ENCODE measurements at places on chromosomes 2 and 18. TPM values are rescaled to one million over a fixed set of nuclear protein-coding genes. Genes with fewer than 3 reads are reported as not detected.

The SERPINB13 gene
- total RNA-seq: not detected

The SELENOI gene
- total RNA-seq: 36.8 TPM

The RTP5 gene
- total RNA-seq: not detected

The TMEM198 gene
- total RNA-seq: 0.47 TPM

GRCh38 chr18:78939105-78939504 is 40.5 kb upstream of the SALL3 start:
- peak; percentile 23 for DNase-seq

DNA sequence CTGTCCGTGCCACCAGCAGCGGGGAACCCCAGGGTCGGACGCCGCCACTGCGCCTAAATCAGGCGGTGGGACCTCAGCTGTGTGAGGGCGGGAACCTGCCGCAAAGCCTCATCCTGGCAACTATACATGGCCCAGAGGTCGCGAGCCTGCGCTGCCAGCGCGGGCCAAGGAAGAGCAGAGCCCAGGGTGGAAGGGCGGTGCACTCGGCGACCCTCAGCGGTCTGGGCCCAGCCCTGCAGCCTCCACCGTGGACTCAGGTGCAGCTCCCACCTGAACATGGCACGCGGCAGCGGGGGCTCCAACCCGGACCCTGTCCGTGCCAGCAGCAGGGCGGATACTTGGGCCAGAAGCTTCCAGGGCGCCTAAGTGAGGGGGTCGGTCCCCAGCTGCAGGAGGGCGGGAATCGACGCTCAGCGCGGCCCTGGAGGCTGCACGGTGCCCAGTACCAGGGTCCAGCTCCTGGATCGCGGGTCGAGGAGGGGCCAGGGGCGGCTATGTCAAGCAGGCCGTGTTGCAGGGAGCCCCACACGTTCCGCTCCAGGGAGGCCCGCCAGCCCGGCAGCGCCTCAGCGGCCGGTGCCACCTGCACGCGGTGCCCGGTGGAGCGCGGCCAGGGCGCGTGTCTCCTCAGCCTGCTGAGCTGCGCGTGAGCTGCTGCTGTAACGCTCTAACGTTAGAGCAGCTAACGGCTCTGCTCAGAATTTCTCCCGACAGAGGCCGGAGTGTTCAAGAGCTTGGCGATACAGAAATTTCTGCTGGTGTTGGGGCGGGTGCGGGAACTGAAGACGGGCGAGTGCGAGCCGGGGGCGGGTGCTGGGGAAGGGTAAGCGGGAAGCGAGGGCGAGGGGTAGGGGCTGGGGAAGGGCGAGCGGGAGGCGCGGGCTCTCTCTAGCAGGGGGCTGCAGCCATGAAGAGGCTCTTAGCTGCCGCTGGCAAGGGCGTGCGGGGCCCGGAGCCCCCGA is at the start of gene ANKRD30B:
TSS of gene ANKRD30B (plus strand) at position 660 of the 962 bp plus-strand sequence. CDS start at position 908, 248 bp downstream.
- DNase-seq: no peak

DNA sequence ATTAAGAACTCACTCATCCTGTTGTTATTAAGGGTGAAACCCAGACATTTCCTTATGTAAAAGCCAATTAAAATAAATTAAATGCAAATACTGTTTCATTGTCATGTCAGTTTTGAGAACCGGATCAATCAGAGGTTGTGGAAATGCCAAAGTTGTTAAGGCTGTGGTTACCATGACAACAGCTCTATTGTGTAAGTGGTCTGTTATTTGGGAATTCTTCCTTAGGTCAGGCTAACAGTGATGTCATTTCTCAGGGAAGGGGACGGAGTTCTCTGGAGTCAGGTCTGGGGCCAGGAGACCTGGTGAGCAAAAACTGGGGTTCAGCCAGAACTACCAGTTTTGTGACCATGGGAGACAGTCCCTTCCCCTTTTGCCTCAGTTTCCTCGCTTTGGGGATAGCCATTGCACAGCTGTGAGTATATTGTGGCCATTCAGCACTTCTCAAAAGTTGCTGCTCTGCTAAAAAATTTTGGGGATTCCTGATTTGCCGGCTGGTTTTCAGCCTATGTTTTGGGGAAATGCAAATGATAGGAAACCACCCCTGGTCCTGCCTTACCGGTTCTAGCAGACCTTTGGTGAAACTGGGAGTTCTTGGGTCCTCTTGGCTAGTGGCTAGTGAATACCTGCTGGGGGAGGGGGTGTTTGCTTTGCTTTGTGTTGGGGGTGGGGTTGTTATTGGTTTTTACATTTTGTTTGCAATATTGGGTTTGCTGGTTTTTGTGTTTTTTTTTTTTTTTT is 21.6 kb downstream of the HPCAL1 start:
- no peak for DNase-seq

GRCh38 chr2:172284209-172284608 is 143.2 kb upstream of the ITGA6 start:
- DNase-seq: no peak

DNA sequence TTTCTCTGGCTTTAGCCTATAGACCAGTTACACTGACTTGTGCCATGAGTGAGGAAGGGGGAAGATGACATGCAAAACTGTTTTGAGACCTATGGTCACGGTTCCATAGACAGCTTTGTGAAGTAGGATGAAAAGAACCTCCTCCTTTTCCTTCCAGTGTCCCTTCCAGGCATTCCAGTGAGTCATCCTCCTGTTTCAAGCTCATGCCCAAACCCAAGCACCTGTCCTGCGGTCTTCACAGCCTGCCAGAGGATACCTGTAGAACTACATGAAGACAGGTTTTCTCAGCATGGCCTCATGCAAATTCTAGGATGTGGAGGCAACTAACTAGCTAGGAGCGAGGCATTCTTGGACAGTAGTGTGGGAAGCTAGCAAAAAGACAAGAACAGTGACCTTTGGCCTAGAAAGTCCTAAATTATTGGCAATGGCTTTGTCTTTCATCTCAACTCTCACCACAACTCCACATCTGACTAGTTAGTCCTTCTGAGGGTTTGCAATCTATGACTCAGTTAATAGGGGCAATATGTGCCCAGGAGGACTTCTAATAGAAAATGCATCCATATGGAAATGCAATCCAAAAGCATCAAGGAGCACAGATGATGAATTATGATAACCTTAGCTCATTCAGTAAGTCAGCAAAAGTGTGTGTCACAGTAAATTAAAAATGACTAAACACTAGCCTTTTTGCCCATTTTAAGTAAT is 154.7 kb downstream of the RBM43 start:
- DNase-seq: no peak

DNA sequence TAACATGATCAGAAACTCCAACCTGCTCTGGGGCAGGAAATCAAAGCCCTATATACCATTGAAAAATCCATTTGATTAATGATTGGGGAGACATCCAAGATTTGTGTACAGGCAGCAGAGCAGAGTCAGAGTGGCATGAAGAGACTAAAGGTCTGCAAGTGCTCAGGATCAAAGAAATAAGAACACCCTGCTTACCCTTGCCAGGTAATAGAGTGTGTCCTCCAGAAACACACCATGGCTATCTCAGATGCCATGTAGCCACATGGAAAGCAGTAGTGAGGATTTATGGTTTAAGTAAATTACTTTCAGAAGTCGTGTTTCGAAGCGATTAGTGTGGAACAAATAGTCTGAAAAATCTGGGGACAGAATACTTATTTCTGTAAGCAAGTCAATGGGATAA is 592.9 kb downstream of the SUCLG1 start:
- DNase-seq: no peak

DNA sequence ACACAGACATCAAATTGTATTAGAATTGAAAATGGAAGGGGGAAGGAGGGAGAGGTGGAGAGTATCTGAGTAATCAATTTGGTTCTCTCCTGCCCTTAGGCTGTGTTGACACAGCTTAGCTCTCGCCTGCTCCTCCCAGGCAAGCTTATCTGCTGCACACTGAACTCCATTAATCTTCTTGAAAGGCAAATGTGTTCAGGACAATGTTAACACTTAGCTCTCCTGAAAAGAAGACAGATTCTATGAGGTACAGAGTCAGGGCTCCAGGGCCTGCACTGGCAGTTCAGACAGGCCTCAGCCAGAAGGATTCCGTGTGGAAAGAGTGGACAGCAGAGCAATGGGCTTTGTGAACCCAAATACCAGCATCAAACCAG is 430.0 kb upstream of the TNP1 start:
- no peak for DNase-seq

DNA sequence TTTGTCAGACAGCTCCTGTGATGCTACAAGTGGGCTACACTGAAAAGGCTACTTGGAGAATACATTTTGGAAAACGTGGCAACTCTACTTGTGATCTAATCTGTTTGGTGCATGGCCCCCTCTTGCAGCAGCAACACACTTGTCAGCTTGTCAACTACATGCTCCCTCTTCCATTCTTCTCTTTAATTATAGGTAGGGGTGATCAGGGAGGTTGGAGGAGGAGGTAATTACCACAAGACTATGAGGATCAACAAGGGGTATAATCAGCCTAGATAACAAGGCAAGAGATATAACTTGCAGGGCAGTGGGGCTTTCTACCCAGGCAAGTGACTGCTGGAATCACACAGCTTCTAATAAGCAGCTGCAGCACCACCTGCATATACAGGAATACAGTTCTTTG is 104.9 kb downstream of the ACVR1 start:
- no peak for DNase-seq

Data from activated CD8-positive, alpha-beta T cell treated with anti-CD3 and anti-CD28 coated beads, Interleukin-2, amount 10 ng/mL, durations not matched to agents 7 days and 5 days (primary cell).